ENCODE measurements at places on chromosomes 1 and 21.

GRCh38 chr1:92376345-92376744 is 77.5 kb downstream of the RPAP2 start:
- DNase-seq: no peak
- H3K27me3 ChIP-seq: no peaks in the 10 kb centered on the region
- peaks cover 6% of the 10 kb centered on the region for H3K4me1 ChIP-seq

- no peak overlapping the region for H3K4me3 ChIP-seq
- H3K27ac ChIP-seq: no peak overlapping the region
- H3K36me3 ChIP-seq: no peaks in the 10 kb centered on the region
- peaks cover 16% of the 10 kb centered on the region for H3K27me3 ChIP-seq
- H3K4me1 ChIP-seq: no peaks in the 10 kb centered on the region
Observed at GRCh38 chr1:162040657-162041056, 17.0 kb upstream of the OLFML2B start.

DNA sequence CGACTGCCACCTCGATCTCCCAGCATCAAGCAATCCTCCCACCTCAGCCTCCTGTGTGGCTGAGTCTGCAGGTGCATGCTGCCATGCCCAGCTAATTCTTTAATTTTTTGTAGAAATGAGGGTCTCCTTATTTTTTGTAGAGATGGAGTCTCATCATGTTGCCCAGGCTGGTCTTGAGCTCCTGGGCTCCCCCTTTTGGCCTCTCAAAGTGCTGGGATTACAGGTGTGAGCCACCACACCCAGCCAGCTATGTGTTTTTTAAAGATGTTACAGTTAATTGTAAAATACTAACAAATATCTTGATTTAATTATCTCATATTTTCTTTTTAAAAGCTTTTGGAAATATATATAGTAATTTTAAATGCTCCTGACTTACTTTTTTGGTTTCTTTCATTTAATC is 181.3 kb upstream of the DMRTA2 start:
- no peak overlapping the region for H3K27ac ChIP-seq
- H3K4me3 ChIP-seq: no peak overlapping the region
- H3K4me1 ChIP-seq: peaks cover 9% of the 10 kb centered on the region
- DNase-seq: no peak
- H3K27me3 ChIP-seq: no peaks in the 10 kb centered on the region
- H3K36me3 ChIP-seq: no peaks in the 10 kb centered on the region

- DNase-seq: no peak
- H3K27ac ChIP-seq: no peak overlapping the region
- no peak overlapping the region for H3K4me3 ChIP-seq
- no peaks in the 10 kb centered on the region for H3K27me3 ChIP-seq
- no peaks in the 10 kb centered on the region for H3K36me3 ChIP-seq
Observed at GRCh38 chr1:184167352-184167751, 115.8 kb downstream of the TSEN15 start.

GRCh38 chr21:35340273-35340672 is 291.2 kb upstream of the RUNX1 start:
- H3K36me3 ChIP-seq: no peaks in the 10 kb centered on the region
- no peak for DNase-seq
- no peaks in the 10 kb centered on the region for H3K27me3 ChIP-seq
- no peak overlapping the region for H3K4me3 ChIP-seq
- H3K4me1 ChIP-seq: peaks cover 6% of the 10 kb centered on the region
- no peak overlapping the region for H3K27ac ChIP-seq

DNA sequence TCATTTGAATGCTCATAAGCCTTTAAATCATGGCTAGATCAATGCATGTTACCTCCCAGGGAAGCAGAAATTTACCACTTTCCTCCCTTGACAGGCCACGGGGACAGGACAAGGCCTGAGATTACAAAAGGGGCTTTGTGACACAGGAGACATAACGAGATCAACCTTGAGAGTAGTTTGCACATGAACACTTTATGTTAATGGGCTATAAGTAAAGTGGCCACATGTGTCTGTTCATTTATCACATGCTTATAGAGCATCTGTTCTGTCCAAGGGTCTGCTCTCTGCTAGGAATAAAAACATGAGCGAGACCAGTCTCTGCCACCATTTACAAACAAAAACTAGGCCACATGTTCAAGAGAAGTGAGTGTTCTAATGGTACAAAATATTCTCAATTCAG is 144.1 kb upstream of the C8B start:
- H3K4me3 ChIP-seq: no peak overlapping the region
- H3K4me1 ChIP-seq: peaks cover 19% of the 10 kb centered on the region
- no peaks in the 10 kb centered on the region for H3K36me3 ChIP-seq
- DNase-seq: no peak
- peaks cover 6% of the 10 kb centered on the region for H3K27me3 ChIP-seq
- peak overlapping the region; percentile 15 for H3K27ac ChIP-seq

DNA sequence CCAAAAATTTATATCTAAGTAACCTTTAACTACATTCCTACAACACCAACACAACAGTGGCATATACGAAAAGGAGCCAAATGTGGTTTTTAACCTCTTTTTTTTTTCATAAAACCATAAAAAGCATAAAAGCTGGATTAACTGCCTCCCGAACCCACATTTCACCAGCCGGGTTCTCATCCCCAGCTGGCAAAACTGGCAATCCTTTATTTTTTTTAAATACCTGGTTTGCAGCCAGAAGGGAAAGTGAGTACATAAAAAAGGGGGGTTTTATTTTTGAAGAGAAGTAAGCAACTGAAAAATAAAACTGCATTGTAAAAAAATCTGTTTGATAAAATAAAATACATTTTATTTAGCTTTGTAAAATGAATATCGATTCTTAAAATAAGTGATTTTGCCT is 295.4 kb downstream of the AKT3 start:
- H3K36me3 ChIP-seq: no peaks in the 10 kb centered on the region
- DNase-seq: no peak
- H3K27me3 ChIP-seq: no peaks in the 10 kb centered on the region
- H3K4me3 ChIP-seq: no peak overlapping the region

- DNase-seq: no peak
- H3K36me3 ChIP-seq: no peaks in the 10 kb centered on the region
- peaks cover 15% of the 10 kb centered on the region for H3K27me3 ChIP-seq
- no peaks in the 10 kb centered on the region for H3K4me1 ChIP-seq
- no peak overlapping the region for H3K27ac ChIP-seq
Observed at GRCh38 chr1:38151399-38151798, 104.8 kb upstream of the POU3F1 start.

GRCh38 chr1:64653466-64653865 is 91.4 kb upstream of the RAVER2 start:
- no peaks in the 10 kb centered on the region for H3K4me1 ChIP-seq
- no peak for DNase-seq
- H3K36me3 ChIP-seq: peaks cover 27% of the 10 kb centered on the region
- no peak overlapping the region for H3K27ac ChIP-seq
- H3K27me3 ChIP-seq: no peaks in the 10 kb centered on the region
- no peak overlapping the region for H3K4me3 ChIP-seq

DNA sequence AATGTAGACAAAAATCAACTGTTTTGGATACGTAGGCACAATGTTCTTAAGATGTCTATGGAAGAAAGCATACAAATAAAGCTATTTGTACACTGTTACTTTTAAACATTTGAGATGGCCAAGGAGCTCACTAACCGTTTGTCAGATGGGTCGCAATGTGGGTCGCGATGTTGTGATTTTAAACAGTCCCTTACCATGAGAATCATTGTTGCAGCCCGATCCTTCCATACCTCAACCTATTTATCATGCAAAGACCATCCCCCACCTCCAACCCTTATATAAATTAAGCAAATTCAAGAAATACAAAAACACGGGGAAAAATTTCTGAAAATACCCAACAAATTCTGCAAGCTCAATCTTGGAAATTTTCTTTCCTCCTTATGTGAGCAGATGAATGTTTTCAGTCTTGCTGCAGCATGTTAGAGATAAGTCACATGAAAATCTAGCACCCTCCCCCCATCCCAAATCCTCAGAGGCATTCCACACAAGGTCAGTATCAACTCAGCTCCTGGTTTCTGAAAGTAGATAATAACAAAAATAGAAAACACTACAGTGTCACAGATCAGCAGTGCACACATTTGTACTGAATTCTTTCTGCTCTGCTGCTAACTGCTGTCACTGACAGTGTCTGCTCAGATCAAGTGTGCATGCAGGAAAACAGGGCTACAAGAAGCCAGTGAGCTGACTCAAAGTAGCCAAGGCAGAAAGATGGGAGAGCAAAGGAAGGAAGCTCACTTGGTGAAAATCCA is 92.9 kb upstream of the TTC39A start:
- H3K4me3 ChIP-seq: no peak overlapping the region
- H3K27me3 ChIP-seq: no peaks in the 10 kb centered on the region
- DNase-seq: no peak

GRCh38 chr1:101257500-101258325 is 20.9 kb downstream of the S1PR1 start:
- H3K4me1 ChIP-seq: peaks cover 3% of the 10 kb centered on the region
- no peak for DNase-seq
- peaks cover 2% of the 10 kb centered on the region for H3K27me3 ChIP-seq
- no peak overlapping the region for H3K27ac ChIP-seq
- H3K36me3 ChIP-seq: no peaks in the 10 kb centered on the region

GRCh38 chr1:209743145-209743482 is 12.7 kb upstream of the TRAF3IP3 start:
- H3K27me3 ChIP-seq: peaks cover 5% of the 10 kb centered on the region
- H3K36me3 ChIP-seq: no peaks in the 10 kb centered on the region
- no peak overlapping the region for H3K4me3 ChIP-seq
- DNase-seq: no peak

GRCh38 chr1:160801836-160802580 is 6.0 kb downstream of the LY9 start:
- no peak overlapping the region for H3K4me3 ChIP-seq
- DNase-seq: no peak
- H3K4me1 ChIP-seq: no peaks in the 10 kb centered on the region
- H3K36me3 ChIP-seq: peaks cover under 1% of the 10 kb centered on the region
- no peak overlapping the region for H3K27ac ChIP-seq

DNA sequence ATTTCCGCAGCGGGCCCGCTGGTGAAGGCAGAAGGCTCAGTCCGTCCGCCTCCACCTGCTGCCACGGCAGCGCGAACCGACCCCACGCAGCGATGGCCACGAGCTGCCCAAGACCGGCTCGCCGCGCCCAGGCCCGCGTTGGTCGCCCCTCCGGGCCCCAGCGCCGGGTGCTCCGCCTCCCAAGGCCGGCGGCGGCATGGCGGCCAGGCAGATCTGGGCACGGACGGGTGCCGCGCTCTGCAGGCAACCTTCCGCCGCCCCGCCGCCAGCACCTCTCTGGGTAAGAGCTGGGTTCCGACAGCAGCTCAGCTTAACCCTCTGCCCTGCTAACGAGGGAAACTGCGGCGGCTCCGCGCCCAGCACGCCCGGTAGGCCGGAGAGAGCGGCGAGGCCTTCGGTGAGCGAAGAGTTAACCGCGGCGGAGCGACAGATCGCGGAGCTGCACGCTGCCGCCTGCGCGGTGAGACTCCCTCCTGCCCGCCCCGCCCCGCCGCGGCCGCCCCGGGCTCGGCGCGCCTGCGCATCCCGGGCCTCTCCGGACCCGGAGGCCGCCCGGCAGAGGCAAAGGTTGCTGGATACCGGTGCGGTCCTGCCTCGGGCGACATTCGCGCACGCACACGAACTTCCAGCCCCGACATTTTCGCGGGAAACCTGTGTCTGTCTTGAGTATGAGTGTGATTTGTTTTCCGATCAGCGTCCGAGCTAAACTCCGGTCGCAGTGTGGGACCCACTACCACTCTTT is at the start of gene C1orf53:
TSS of gene C1orf53 (plus strand) at position 177 of the 742 bp plus-strand sequence. CDS start at position 197, 20 bp downstream.
- H3K27ac ChIP-seq: peak within 1 kb of the TSS; percentile 97
- H3K27me3 ChIP-seq: peaks cover 52% of the 10 kb centered on the region
- peaks cover 10% of the 10 kb centered on the region for H3K4me1 ChIP-seq
- DNase-seq: peak; percentile 86
- H3K36me3 ChIP-seq: no peaks in the 10 kb centered on the region
- H3K4me3 ChIP-seq: peak within 1 kb of the TSS; percentile 83

- H3K27me3 ChIP-seq: peaks cover 3% of the 10 kb centered on the region
- no peak overlapping the region for H3K27ac ChIP-seq
- H3K36me3 ChIP-seq: no peaks in the 10 kb centered on the region
- H3K4me1 ChIP-seq: peaks cover 7% of the 10 kb centered on the region
- no peak for DNase-seq
Observed at GRCh38 chr21:39003982-39004633, 179.1 kb downstream of the PSMG1 start.

DNA sequence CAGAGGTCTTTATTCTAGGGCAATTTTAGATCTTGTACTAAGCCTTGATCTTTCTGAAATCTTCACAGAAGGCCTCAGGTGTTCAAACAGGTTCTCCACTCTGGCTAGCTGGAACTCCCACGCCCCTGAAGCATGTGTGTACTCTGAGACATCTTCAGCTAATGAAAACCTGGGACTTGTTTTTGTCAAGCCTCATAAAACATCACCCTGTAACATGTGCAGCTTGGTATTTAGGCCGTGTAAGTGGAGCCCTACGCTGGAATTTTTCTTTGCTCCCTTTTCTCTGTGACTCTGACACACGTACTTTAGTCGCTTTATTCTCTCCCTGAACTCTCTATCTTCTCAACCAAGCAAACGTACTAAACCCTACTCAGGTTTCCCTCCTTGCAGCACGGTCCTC is 701.9 kb upstream of the ZP4 start:
- no peak overlapping the region for H3K4me3 ChIP-seq
- no peak for DNase-seq
- H3K4me1 ChIP-seq: peaks cover 5% of the 10 kb centered on the region
- no peaks in the 10 kb centered on the region for H3K36me3 ChIP-seq

GRCh38 chr1:51320967-51321923 is 9.1 kb downstream of the TTC39A start:
- no peaks in the 10 kb centered on the region for H3K36me3 ChIP-seq
- H3K27ac ChIP-seq: no peak overlapping the region
- no peak for DNase-seq
- no peaks in the 10 kb centered on the region for H3K27me3 ChIP-seq
- peaks cover 14% of the 10 kb centered on the region for H3K4me1 ChIP-seq

Data from progenitor cell of endocrine pancreas (in vitro differentiated cells).